ENCODE measurements at places on chromosomes 11 and 22. TPM values are rescaled to one million over a fixed set of nuclear protein-coding genes. Genes with fewer than 3 reads are reported as not detected.

The PKNOX2 gene
- 0.33 TPM for total RNA-seq

The POU2AF2 gene
- total RNA-seq, result not detected

DNA sequence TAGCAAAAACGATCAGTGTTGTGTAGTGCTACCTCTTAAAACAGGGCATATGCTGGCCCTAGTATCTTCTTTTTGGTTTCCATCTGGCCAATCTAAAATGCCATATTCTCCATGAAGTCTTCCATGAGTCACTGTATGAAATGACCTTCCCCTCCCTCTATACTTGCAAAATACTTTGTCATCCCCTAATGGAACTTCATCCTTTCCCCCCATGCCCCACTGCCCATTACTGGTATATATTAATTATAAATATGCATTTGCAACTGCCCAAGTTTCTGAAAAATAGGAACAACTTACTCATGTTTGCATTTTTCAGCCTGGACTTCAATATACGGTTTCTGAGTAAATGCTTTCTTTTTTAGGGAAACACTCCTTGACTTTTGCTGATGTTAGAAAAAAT lies 4.5 kb downstream of the APIP start:
- DNase-seq, result no peak

- no peak for DNase-seq
Observed at GRCh38 chr11:36890121-36890679, 292.2 kb upstream of the RAG2 start.

DNA sequence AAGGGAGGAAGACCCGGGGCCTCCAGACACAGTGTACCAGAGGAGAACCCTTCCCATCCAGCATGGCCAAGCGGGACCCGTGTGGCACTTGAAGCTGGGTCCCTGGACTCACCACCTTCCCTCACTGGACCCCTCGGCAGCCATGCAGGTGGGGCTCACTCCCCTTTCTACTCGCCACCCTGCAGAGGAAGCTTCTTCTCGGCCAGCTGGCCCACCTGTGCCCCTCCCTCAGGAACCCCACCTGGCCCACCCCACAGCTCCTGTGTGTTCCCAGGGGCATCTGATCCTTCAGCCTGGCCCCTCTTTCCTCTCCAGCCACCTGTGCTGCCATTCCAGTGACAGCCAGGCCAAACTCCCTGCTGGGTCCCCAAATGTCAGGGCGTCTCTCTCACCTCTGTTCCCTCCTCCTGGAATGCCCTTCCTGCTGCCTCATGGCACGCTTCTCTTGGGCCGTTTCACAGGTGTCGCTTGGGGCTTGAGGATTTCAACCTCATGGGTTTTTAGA lies 38.0 kb downstream of the IGF2 start:
- DNase-seq, result no peak

All from mammary epithelial cell (primary cell).